Umbilical cord (tissue), 2 donors: ENCODE measurements at places on chromosomes 5 and 9.

- DNase-seq: no peak
These were observed 386.9 kb upstream of the IRX4 start for GRCh38 chr5:2269656-2270055.

- DNase-seq: peak; percentile 66
These were observed 108.1 kb downstream of the TMEM174 start for GRCh38 chr5:73280821-73281746.

- no peak for DNase-seq
These were observed 64.7 kb downstream of the ERMP1 start for GRCh38 chr9:5767968-5768932.

GRCh38 chr5:111734013-111734412, 23.0 kb downstream of the NREP start:
- DNase-seq: peak; percentile 54

DNA sequence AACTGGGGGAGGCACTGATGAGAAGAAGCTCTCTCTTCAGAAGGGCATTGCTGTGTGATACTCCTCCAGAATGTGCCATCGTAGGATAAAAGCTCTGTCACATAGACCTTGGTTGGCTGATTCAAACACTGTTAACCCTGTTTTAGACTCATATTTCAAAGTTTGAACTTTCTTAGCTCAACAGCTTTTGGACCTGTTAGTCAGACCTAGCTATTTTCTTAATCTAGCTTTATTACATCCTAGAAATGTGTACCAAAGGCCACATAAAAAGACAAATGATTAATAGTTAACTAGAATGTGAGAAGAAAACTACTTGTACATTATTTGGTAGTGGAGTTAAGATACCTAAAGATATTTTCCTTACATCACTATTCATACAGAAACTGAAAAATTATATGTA, 4.3 kb downstream of the RHOBTB3 start:
- DNase-seq: no peak

GRCh38 chr5:136133222-136133921, 727 bp downstream of the SMAD5 start:
- peak; percentile 84 for DNase-seq

- peak; percentile 55 for DNase-seq
These were observed 133.7 kb downstream of the NMUR2 start for GRCh38 chr5:152271420-152271819.

DNA sequence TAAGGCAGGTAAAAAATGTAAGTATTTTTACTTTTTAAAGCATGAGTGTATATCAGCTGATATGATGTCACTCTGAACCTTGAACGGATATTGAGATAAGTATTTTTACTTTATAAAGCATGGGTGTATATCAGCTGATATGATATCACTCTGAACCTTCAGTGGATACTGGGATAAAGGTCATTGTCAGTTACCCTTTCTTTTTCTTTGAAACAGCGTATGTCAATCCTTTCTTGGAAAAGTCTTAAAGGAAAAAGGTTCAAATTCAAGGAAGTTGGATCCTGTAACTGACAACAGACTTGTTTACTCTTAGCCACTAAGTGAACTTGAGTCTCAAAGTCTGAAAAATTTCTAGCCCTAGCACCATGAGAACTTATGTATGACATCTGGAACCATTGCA, 61.7 kb upstream of the IFNK start:
- DNase-seq: no peak

GRCh38 chr9:77218612-77219011, 41.3 kb downstream of the VPS13A start:
- peak; percentile 66 for DNase-seq

GRCh38 chr5:19733612-19734495, 254.1 kb downstream of the CDH18 start:
- no peak for DNase-seq

GRCh38 chr9:135517407-135517822, 3.8 kb upstream of the LCN1 start:
- DNase-seq: no peak

GRCh38 chr9:740221-740620, 101.3 kb upstream of the DMRT1 start:
- DNase-seq: no peak

- no peak for DNase-seq
These were observed 6.2 kb downstream of the RNF183 start for GRCh38 chr9:113296796-113297558.

- no peak for DNase-seq
These were observed 25.1 kb downstream of the NDST1 start for GRCh38 chr5:150532996-150533395.

DNA sequence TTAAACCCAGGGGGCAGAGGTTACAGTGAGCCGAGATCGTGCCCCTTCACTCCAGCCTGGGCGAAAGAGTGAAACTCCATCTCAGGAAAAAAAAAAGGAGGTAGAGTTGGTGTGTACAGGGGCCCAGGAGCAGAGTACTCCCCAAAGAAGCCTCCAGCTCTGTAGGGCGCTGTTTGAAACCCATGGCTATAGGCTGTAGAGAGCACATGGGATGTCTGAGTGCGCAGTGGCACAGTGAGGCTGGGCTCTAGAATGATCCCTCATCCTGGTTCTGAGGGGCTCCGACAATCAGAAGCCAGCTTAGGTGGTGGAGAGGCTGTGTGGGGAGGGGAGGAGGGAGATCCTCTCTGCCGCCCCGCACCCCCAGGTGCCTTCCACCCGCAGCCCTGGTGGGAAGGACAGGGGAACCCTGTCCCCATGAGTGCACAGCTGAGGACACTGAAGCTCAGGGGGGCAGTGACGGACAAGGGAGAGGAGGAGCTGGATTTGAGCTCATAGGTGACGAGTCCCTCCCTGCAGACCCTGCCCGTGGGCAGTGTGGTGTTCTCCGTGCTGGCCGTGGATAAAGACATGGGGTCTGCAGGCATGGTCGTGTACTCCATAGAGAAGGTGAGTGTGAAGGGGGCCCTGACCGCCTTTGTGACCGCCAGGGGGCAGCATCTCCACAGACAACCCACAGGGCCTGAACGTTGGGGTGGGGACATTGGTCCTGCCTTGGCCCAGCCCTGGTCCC, 24.6 kb downstream of the CDHR2 start:
- DNase-seq: peak; percentile 18

GRCh38 chr5:172065431-172066065, 59.1 kb upstream of the FBXW11 start:
- DNase-seq: peak; percentile 63

GRCh38 chr5:11527652-11528349, 376.4 kb downstream of the CTNND2 start:
- no peak for DNase-seq

- no peak for DNase-seq
These were observed 3.9 kb downstream of the KYAT1 start for GRCh38 chr9:128877852-128878251.

DNA sequence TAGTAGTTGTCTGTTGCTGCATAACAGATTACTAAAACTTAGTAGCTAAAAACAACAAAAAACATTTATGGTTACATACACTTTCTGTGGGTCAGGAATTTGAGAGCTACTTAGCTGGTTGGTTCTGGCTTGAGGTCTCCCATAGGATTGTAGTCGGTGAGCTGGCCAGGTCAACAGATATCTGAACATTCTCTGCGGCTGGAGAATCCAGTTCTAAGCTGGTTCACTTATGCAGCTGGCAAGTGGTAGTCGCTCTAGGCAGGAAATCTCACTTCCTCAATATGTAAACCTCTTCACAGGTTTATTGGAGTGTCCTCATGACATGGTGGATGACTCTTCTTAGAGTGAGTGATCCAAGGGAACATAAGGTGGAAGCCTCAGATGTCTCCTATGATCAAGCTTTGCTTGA, 65.7 kb upstream of the TNFAIP8 start:
- no peak for DNase-seq

DNA sequence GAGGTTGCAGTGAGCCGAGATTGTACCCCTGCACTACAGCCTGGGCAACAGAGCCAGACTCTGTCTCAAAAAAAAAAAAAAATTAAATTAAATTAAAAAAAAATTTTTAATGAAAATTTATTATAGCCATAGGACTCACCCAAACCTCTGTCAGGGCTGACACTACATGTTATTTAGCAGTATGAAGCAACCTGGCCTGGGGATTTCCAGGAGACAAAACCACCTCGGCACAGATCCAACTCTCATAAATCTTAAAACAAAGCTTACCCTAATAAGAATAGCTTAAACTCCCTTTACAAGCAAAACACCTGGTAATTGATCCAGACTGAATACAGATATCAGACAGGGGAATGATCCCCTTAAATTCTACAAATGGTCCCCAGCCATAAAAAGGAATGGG, 38.4 kb downstream of the PPP1R2B start:
- no peak for DNase-seq

DNA sequence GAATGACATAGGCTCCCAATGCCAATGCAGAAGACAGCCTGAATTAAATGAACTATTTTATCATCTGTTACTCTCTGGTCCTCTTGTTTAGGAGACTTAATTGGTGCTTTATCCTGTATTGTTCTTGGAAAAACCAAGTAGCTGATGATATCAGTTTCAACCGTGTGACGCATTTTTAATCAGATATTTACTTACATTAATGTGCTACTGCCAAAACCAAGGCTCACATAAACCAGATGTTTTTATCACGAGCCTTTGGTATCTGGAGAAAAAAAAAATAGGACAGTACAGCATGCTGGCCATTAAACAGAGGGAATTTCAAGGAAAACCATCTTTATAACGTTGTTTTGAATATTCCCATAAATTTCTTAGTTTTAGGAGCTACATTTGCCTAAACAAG, 90.1 kb downstream of the ICE1 start:
- DNase-seq: peak; percentile 11

GRCh38 chr5:14749579-14750101, 85.1 kb downstream of the OTULIN start:
- no peak for DNase-seq

DNA sequence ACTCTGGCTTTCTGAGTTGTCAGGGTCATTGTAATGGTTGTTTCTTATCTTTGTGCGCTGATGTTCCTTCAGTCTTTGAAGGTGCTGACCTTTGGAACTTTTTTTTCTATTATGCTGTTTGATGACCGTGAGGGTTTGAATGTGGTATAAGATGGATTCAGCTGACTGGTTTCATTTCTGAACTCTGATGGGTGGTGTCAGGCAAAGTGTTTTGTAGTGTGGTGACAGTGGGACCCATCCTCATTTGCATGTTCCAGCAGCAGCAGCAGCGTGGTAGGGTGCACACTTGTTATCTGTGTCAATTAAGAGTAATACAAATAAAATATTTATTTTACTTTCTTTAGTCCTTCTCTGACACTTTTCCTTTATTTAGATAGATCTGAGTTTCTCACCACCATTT, 227.7 kb upstream of the PRR16 start:
- no peak for DNase-seq

- no peak for DNase-seq
These were observed 82.1 kb downstream of the TMEM232 start for GRCh38 chr5:110644357-110644756.
